ENCODE measurements at places on chromosomes 16 and 17.

GRCh38 chr16:2810651-2811050, 6.4 kb upstream of the PRSS21 start:
- H3K4me3 ChIP-seq: no peak overlapping the region
- DNase-seq: peak; percentile 5
- peaks cover 33% of the 10 kb centered on the region for H3K27me3 ChIP-seq
- no peaks in the 10 kb centered on the region for H3K36me3 ChIP-seq
- no peak overlapping the region for H3K27ac ChIP-seq

- peaks cover 3% of the 10 kb centered on the region for H3K4me1 ChIP-seq
- peaks cover 27% of the 10 kb centered on the region for H3K27me3 ChIP-seq
- H3K36me3 ChIP-seq: no peaks in the 10 kb centered on the region
- no peak overlapping the region for H3K4me3 ChIP-seq
- peak; percentile 86 for DNase-seq
These were observed 40.8 kb upstream of the CMIP start for GRCh38 chr16:81403601-81404391.

DNA sequence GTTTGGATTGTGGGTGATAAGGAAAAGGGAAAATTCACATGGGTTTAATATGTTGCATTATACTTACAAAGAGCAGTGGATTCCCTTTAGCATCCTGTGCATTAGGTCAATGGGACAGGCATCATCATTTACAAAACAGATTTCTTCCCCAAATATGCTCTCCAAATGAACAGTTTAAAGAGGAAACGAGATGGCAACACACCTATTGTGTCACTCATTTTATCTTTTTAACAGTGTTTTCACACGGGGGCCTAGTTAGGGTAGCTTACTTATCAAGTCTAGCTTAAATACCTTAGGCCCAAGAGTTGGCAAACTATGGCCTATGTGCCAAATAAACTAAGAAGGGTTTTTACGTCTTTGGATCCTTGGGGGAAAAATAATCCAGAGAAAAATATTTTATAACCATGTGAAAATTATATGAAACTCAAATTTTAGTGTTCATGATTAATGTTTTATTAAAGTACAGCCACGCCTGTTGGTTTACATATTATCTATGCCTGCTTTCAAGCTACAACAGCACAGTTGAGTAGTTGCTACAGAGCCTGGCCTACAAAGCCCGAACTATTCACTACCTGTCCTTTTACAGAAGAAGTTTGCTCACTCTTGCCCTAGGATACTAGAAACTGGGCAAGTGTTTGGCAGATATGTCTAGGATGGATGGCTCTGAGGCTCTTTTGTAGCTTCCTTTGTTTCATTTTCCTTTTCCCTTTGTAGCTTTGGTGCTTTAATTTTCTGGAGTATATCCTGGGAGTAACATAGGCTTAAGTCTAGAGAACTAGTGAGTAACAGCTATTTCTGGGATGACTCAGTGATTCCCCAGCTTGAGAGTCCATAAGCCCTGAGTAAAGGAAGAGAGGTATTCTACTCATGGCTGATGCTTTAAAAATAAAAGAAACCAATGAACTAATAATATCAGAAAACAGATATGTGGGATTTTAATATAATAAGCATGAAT, 12.4 kb downstream of the NUP93 start:
- peaks cover 9% of the 10 kb centered on the region for H3K4me1 ChIP-seq
- H3K36me3 ChIP-seq: peaks cover 5% of the 10 kb centered on the region
- H3K27ac ChIP-seq: no peak overlapping the region
- H3K4me3 ChIP-seq: no peak overlapping the region
- no peaks in the 10 kb centered on the region for H3K27me3 ChIP-seq
- no peak for DNase-seq

GRCh38 chr17:3690094-3690715, 5.8 kb downstream of the P2RX5 start:
- peaks cover 10% of the 10 kb centered on the region for H3K36me3 ChIP-seq
- H3K4me3 ChIP-seq: no peak overlapping the region
- DNase-seq: no peak

- H3K27me3 ChIP-seq: peaks cover 13% of the 10 kb centered on the region
- no peak overlapping the region for H3K27ac ChIP-seq
- H3K36me3 ChIP-seq: no peaks in the 10 kb centered on the region
- DNase-seq: no peak
These were observed 175.7 kb upstream of the GSE1 start for GRCh38 chr16:85437166-85438052.

DNA sequence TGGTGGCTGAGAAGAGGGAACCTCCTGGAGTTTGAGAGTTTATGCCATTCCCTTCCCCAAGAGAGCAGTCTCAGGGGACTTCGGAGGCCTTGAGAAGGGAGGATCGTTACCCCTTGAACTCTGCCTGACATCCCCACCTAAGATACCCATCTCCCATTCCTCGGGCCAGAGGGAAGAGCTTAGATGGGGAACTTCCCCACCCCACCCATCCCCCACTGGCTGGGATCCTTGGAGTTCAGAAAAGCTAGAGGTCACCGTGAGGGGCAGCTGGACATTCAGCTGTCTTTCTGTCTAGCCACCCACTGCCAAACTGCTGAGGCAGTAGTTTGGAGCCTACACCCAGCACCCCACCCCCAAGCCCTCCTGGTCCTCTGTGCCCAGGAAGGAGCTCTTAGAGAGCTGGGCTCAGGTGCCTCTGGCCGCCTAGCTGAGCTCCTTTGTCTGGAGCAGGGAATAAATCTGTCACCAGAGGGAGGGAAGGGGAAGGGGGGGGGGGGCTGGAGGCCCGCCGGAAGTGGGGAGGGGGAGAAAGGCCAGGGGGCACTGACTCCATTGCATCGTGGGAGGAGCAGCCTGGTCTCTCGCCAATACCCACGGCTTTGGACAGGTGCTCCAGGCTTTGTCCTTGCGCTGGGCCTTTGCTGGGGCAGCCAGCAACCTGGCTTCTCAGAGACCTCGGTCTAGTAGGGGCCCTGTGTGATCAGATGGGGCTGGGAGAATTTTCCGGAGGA, 1.0 kb downstream of the HSD11B2 start:
- no peak for DNase-seq
- H3K4me3 ChIP-seq: peak overlapping the region; percentile 64
- H3K27me3 ChIP-seq: peaks cover 66% of the 10 kb centered on the region

DNA sequence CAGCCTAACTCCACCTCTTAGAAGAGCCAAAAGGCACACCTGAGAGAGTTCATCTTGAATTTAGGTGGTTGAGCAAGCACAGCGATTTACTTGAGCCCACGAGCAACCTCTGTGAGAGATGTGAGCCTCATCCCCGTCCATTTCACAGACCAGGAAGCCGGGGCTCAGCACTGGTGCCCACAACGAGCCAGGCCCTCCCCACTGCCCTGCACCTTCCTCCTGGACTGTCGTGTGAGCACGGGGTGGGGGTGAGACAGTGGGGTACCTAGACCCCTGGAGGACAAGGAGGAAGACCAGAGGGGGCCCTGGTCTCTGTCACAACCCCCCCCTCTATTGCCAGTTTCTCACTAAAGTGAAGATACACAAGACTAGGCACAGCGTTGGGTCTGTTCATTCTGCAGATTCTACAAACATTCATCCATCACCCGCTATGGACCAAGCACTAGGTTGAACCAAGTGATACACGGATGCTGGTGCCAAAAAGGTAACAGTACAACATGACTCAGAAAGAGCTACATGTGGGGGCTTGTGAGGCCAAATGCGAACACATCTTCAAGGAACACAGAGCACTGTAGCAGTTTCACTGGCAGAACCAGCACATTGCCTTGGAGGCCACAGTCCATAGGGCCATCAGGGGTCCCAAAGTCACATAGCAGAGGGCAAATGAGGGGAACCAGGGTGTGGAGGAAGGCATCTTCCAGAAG, 231.9 kb downstream of the PARN start:
- no peaks in the 10 kb centered on the region for H3K4me1 ChIP-seq
- no peak overlapping the region for H3K27ac ChIP-seq
- no peak for DNase-seq
- peaks cover 3% of the 10 kb centered on the region for H3K27me3 ChIP-seq
- H3K4me3 ChIP-seq: no peak overlapping the region
- no peaks in the 10 kb centered on the region for H3K36me3 ChIP-seq

- H3K27ac ChIP-seq: peak overlapping the region; percentile 43
- H3K27me3 ChIP-seq: no peaks in the 10 kb centered on the region
- H3K4me1 ChIP-seq: peaks cover 63% of the 10 kb centered on the region
- peaks cover 47% of the 10 kb centered on the region for H3K36me3 ChIP-seq
- no peak for DNase-seq
These were observed 54.3 kb downstream of the N4BP1 start for GRCh38 chr16:48555597-48556242.

DNA sequence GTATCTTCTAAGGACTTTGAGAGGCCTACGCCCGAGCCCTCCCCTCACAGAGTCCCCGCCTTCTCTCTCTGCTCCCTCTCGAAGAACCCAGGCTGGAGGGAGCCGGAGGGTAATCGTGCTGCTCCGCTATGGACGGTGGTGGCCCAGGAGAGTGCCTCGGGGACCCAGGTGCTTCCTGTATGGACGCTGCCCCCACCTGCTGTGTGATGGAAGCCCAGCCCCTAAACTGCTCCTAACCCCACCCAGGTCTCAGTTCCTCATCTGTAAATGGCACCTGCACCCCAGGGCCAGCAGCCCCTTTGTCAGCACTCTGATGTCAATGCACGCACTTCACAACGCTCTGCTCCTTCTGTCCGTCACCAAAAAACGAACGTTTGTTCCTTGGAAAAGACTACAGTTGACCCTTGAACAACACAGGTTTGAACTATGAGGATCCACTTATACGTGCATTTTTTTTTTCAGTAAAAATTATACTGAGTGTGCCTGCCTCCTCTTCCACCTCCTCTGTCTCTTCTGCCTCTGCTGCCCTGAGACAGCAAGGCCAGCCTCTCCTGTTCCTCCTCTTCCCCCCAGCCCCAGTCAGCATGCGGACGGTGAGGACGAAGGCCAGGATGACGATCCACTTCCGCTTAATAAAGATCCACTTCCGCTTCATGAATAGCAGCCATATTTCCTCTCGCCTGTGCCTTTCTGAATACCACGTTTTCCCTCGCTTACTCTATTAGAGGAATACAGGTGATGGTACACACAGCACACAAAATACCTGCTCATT, 118.3 kb downstream of the BANP start:
- DNase-seq: no peak
- no peaks in the 10 kb centered on the region for H3K4me1 ChIP-seq
- no peak overlapping the region for H3K27ac ChIP-seq
